Esophagus mucosa (tissue), 1 donor: ENCODE measurements at places on chromosomes 4 and X.
A peak's percentile ranks its signal among the peaks of the same experiment; 100 is the strongest.

DNA sequence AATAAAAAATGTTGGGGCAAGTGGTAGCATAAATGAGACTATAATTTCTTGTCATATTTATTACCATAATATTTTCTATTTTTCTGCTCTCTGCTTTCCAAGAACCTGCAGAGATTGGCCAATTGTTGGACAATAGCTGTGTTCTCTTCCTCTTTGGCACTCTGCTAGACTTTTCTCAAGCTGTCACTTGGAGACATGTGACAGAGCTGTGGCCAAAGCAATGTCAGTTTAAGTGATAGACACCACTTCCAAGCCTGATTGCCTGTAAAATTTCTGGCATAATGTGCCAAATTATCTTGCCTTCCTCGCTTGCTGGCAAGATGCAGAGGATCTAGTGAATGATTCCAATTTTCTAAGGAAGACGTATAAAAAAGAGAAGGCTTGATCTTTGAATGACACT lies 162.2 kb upstream of the NDST4 start:
- no peak for ATAC-seq

GRCh38 chr4:182163180-182163579 lies 80.0 kb upstream of the TENM3 start:
- no peak for ATAC-seq

DNA sequence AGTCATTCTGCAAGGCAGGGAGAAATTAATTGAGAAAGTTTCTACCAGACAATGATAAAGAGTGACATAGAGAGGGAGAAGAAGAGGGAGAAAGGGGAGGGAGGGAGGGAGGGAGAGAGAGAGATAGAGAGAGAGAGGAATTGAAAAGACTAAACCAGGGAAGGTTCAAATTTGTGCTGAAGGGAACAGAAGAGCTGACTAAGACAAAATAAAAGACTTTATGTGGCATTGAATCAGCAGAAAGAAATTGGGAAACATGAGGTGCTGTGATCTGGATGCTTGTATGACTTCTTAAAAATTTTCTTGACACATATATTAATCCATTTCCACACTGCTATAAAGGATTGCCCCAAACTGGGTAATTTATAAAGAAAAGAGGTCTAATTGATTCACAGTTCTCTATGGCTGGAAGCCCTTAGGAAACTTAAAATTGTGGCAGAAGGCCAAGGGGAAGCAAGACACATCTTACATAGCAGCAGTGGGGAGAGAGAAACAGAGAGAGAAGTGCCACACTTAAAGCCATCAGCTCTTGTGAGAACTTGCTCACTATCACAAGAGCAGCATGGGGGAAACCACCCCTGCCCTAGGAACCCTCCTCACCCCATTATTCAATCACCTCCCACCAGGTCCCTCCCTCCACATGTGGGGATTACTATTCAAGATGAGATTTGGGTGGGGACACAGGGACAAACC lies 13.5 kb upstream of the CXCL6 start:
- ATAC-seq = no peak

DNA sequence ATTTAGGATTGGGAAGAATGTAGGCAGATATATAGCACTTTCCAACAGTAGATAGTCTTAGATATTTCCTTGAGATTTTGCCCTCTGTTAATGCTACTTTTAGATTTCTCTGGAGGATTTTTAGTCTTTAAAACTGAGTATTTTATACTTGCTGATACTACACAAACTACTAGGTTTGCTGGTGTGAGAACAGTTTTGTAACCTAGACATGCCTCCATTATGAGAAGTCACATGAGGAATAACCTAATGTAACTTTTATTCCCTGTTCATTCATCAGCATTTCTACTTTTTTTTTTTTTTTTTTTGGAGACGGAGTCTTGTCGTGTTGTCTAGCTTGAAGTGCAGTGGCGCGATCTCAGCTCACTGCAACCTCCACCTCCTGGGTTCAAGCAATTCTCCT lies 137.2 kb downstream of the RAPGEF2 start:
- no peak for ATAC-seq

GRCh38 chr4:118765399-118765798 lies 70.5 kb downstream of the SEC24D start:
- peak; percentile 80 for ATAC-seq

- ATAC-seq = peak; percentile 48
Observed at GRCh38 chr4:8439914-8440491, 520 bp downstream of the ACOX3 start.
